Activated T-cell treated with anti-CD3 and anti-CD28 coated beads for 4 hours (primary cell): ENCODE measurements at places on chromosomes 4 and X.

DNA sequence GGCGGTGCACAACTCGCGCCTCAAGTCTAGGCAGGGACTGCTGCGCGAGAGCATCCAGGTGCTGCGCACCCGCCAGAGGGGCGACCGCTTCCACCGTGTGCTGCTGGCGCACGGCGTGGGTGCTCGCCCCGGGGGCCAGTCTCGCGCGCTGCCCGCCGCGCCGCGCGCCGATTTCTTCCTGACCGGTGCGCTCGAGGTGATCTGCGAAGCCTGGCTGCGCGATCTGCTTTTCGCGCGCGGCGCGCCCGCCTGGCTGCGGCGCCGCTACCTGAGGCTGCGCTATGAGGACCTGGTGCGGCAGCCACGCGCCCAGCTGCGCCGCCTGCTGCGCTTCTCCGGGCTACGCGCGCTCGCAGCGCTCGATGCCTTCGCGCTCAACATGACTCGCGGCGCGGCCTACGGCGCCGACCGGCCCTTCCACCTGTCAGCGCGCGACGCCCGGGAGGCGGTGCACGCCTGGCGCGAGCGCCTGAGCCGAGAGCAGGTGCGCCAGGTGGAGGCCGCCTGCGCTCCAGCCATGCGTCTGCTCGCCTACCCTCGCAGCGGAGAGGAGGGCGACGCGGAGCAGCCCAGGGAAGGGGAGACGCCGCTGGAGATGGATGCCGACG lies 1.3 kb downstream of the CHST7 start:
- DNase-seq, result no peak

DNA sequence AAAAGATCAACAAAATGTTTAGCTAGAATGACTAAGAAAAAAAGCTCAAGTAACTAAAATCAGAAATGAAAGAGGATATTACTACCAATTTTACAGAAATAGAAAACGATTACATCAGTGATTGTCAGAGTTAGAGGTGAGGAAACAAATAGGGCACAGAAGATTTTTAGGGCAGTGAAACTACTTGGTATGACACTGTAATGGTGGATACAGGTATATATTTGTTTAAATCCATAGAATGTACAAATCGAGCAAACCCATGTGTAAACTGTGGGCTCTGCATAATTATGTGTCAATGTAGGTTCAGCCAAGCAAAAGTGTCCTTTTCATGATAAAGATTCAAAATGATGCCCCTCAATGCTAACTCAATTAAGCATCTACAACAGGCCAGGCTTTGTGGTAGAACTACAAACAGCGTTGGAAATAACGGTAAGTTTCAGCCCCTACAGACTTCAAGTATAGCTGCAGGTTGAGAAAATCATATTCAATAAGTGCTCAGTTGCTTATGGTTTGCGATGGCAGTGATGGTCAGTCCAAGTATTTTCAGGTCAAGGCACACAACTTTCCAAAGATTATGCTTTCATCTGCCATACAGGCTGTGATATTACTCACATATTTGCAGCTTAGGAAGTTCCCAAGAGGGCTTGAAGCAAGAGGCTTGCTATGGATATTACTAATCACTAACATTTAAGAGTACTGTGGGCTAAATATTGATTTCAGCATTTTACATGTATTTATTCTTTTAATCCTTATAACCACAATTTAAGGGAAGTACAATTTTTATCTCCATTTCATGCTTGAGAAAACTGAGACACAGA lies 158.6 kb downstream of the TET2 start:
- no peak for DNase-seq

DNA sequence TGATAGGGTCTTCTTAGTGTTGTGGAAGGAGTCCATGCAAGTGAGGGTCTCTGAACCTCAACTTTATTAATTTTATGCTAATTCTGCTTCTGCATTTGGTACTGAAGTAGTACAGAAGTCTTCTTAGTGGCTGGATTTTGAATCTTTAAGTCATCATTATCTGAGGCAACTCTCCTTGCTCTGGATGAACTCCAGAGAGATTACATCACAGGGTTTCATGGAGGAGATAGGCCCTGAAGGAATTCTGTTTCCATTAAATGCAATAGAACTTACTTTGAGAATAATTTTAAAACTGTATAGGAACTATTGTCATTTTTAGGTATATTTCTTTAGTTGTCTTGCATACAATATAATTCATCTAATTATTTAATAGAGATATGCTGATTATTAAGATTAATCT lies 451.2 kb downstream of the FAT4 start:
- no peak for DNase-seq

GRCh38 chrX:66672106-66672505 lies 33.2 kb upstream of the EDA2R start:
- DNase-seq, result no peak

- DNase-seq, result no peak
Observed at GRCh38 chrX:95332530-95332929, 1352.1 kb upstream of the DIAPH2 start.

- DNase-seq, result no peak
Observed at GRCh38 chr4:98305576-98305975, 44.4 kb downstream of the RAP1GDS1 start.

DNA sequence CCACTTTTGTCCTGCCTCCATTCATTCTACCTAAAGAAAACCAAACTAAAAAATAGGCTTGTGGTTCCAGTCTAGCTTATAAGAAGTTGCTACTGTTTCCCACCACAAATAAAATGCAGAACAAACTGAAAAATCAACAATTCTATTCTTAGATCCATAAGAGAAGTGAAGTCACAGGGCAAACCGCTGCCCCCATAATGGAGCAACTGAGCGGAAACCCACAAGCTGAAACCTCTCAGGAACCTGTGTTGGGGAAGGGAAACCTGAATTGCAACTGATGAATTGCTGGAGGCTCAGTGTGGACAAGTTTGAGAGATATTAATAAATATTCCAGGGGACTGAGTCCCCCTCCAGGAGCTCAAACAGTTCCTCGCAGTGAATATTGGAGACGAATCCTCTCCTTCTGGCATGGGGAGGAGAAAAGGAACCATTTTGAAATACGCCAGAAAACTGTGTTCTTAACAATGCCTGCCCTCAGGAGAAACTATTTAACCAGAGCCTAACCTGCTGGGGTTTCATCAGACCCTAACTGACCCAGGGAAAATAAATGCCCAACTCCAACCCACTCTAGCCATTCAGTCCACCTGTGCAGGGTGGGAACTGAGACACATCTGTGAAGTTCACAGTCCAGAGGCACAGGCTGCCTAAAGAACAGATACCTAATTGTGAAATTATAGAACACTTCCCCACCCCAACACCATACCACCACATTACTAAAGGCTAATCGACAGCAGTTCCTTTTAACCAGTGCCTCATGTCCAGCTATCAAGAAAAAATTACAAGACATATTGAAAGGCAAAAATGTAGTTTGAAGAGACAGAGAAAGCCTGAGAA lies 22.8 kb upstream of the SH3RF1 start:
- no peak for DNase-seq

DNA sequence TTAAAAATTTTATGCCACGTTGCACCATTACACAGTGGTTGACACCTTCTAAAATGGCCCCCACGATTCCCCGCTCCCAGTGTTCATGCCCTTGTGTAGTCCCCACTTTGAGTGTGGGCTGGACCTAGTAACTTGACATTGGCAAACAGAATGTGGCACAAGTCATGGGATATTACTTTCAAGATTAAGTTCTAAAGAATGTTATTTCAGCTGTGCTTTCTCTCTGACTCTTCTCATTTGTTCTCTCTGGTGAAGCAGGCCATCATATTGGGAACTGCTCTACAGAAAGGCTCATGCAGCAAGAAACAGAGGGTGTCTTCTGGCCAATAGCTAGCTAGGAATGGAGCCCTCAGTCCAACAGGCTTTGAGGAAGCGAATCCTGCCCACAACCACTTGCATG lies 67.1 kb downstream of the ATXN3L start:
- DNase-seq, result no peak

- DNase-seq, result no peak
Observed at GRCh38 chr4:3343358-3343757, 50.5 kb downstream of the RGS12 start.

GRCh38 chr4:77711469-77711868 lies 105.8 kb downstream of the CXCL13 start:
- DNase-seq, result no peak

DNA sequence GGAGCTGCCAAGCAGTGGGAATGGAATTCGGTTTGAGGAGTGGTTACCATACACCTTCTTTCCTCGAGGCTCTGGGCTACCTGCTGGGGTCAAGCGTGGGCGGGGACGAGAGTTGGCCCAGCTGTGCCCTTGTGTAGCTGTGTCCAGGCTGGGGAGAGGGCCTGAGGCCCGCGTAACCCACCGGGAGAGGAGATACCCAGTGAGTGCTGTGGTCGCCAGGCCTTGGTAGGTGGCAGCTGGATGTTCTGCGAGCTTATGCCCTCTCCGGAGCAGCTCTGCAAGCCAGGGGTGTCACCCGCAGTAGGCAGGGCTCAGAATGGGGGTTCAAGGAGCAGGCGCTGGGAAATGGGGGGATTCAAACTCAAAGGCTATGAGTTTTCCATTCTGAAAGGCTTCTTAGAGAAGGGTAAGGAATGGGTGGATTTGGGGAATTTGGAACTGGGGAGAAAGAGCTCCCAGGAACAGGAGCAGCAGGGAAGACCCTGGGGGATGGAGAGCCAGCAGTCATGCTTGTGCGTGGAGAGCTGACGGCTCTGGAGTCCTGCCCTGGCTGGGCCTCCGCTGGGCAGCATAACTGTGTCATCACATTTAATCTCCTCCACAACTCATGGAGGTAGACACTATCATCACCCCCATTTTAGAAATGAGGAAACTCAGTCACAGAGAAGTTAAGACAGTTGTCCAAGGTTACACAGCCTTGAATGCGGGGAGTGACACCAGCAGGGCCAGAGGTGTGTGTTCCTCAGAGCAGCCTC lies 117.5 kb downstream of the SORCS2 start:
- DNase-seq, result no peak

DNA sequence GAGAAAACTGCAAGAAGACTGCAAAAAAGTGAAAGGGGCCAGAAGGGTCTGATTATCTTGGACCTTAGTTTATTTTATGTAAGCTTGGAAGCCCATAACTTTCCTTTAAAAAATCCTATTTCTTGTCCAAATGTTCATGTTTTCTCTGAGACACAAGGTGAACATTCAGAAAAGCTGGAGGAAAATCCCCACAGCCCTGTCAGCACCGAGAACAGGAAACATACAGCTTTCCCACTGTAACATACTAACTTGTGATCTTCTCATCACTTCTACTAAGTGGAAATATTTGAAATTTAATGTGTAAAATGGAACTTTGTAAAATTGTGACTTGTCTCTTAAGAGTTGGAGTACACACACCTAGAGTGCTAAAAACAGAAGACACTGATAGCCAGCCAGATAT lies 21.3 kb downstream of the GPR174 start:
- no peak for DNase-seq

- DNase-seq, result no peak
Observed at GRCh38 chrX:34563804-34564203, 93.3 kb downstream of the TMEM47 start.

- DNase-seq, result no peak
Observed at GRCh38 chr4:30714408-30715031, 5.6 kb upstream of the PCDH7 start.

GRCh38 chr4:101356928-101357327 lies 9.6 kb upstream of the PPP3CA start:
- DNase-seq, result no peak

- no peak for DNase-seq
Observed at GRCh38 chrX:45755703-45756102, 555.0 kb upstream of the DIPK2B start.

DNA sequence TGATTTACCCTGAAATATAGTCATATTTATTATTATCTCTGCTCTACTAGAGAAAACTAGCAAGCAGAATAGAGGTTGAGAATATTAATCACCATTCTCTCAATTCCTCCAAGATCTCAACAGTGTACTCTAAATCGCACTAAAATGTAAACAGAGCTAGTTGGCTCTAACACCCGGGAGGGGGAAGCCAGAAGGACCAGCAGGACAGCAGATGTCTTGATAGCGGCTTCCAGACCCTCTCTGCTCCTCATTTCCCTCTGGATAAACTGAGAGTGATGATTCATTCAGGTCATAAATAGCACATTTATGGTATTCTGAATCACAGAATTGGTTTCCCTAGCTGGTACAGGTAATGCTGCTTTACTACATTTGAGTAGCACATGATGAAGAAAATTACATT lies 82.5 kb downstream of the TBC1D9 start:
- no peak for DNase-seq

GRCh38 chrX:68868902-68869800 lies 40.3 kb downstream of the EFNB1 start:
- DNase-seq, result no peak

GRCh38 chr4:65917486-65917885 lies 247.2 kb upstream of the EPHA5 start:
- DNase-seq, result no peak

DNA sequence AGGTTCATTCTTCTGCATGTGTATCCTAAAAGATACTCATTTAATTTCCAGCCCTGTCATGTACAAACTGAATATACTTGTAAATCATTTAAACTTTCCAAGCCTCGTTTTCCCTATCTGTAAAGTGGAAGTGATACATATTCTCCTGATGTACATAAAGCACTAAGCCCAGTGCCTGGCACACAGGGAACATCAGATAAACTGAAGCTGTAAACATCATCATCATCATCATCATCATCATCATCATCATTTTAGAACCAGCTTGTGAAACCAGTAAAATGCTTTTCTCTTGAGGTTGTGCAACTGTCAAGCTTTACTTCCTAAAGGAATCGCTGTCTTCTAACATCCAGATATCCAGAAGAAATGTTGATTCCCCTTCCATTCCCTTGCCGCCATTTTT lies 83.3 kb upstream of the ANXA3 start:
- no peak for DNase-seq

- DNase-seq, result no peak
Observed at GRCh38 chr4:83362492-83363329, 28.1 kb upstream of the HPSE start.

DNA sequence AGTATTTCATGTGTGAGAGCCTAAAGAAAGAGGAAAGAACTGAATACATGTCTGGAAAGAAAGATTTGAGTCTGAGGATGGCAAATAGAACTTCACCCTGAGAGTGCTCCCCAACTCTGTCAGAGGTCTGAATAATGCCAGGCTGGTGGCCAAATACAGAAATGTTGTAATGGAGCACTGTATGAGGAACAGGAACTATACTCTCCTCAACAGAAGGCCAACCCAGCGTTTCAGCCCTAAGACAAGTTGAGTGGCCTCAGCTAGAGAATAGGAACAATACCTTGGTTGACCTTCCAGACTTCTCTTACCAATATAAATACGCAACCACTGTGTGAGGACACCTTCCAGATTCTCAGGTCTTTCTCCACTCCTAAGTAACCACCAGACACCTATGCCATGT lies 94.5 kb upstream of the STIM2 start:
- DNase-seq, result no peak

GRCh38 chr4:3750334-3750733 lies 15.9 kb upstream of the ADRA2C start:
- no peak for DNase-seq

- DNase-seq, result no peak
Observed at GRCh38 chr4:84932462-84932861, 34.0 kb downstream of the WDFY3 start.

DNA sequence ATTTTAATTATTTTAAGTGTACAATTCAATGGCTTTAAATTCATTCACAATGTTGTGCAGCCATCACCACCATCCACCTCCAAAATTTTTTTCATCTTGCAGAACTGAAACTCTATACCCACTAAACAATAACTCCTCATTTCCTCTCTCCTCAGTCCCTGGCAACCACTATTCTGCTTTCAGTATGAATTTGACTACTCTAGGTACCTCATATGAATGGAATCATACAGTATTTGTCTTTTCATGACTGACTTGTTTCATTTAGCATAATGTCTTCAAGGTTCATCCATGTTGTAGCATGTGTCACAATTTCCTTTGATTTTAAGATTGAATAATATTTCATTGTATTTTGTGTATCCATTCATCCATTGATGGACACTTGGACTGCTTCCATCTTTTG lies 46.9 kb downstream of the KIF4A start:
- no peak for DNase-seq

- no peak for DNase-seq
Observed at GRCh38 chr4:173074501-173074946, 94.1 kb upstream of the GALNT7 start.
